ENCODE measurements at places on chromosomes 12 and 14.
A peak's percentile ranks its signal among the peaks of the same experiment; 100 is the strongest.

GRCh38 chr12:94175763-94176668 is 27.6 kb downstream of the PLXNC1 start:
- DNase-seq = peak; percentile 8

DNA sequence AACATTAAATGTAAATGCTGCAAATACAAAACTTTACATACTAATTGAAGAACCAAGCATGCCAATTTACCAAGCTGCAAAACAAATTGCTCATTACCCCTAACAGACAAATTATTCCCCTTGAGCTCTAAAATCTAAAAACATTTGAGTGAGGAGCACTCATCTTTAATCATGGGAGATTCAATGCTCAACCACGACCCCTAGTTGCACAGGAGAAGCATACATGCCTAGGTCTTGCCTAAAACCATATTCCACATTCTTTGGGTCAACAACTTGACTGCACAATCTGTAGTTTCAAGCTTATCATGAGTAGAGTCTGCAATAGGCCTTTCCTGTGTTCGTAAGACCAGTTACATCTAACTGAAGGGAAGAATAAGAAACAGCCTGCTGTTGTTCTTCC is 69.7 kb downstream of the MGAT4C start:
- DNase-seq = no peak

DNA sequence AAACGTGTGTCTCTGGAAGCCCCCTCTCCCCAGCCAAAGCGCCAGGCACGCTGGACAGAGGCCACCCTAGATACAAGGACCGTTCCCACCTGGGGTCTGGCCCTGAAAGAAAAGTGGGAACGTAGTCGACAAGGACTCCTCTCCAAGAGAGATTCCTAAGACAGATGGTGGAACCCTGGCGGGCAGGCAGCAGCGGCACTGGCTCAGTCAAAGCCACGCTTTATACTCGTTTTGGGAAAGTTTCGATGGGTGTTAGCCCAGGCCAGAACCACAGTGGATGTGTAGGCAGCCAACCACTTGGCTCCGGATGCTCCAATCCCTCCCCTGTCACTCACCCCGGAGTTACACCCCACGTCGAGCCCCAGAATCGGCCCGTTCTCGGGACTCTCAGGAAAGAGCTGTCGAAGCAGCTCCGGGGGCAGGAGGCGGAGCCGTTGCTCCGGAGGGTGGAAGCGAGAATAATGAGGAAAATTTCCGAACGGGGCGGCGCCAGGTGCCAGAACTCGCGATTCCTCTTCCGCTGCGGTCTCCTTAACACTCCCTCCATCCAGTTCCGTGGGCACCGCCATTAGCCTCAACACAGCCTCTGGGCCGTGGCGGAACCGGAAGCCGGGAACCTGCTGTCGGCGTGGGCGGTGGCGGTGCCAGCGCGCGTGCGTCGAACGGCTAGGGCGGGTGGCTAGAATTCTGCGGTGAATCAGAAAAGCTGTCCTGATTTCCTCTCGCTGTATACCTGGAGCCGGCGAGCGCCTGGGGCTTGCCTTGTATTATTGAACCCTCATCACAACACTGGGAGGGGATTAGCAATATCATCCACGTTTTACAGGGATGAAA is at the start of gene BCDIN3D:
TSS of gene BCDIN3D (minus strand) at position 588 of the 834 bp plus-strand sequence. CDS start at position 569, 19 bp downstream.
- DNase-seq = peak; percentile 90

GRCh38 chr12:91910871-91911388 is 234.7 kb downstream of the BTG1 start:
- no peak for DNase-seq

DNA sequence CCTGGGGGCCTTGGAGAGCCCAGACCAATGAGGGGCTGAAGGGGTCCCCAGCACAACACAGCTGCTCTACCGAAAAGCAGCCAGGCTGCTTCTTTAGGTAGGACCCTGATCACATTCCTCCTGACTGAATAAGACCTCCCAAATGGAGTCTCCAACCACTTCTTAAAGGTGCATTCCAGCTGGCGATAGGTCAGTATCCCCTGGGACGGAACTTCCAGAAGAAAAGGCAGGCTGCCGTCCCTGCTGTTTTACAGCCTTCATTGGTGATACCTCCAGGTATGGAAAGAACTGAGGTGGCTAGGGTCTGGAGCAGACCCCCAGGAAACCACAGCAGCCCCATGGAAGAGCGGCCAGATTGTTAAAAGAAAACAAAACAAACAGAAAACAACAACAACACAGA is 340.6 kb downstream of the BTG1 start:
- no peak for DNase-seq
